ENCODE measurements at places on chromosomes 16 and 17.

- no peak for DNase-seq
Observed at GRCh38 chr16:3606441-3606840, 5.0 kb downstream of the SLX4 start.

GRCh38 chr17:20159406-20160069 lies 150.4 kb downstream of the SPECC1 start:
- no peak for DNase-seq

- no peak for DNase-seq
Observed at GRCh38 chr16:79599256-79599836, 1.2 kb downstream of the MAF start.

- no peak for DNase-seq
Observed at GRCh38 chr17:6165806-6166205, 95.6 kb downstream of the WSCD1 start.

DNA sequence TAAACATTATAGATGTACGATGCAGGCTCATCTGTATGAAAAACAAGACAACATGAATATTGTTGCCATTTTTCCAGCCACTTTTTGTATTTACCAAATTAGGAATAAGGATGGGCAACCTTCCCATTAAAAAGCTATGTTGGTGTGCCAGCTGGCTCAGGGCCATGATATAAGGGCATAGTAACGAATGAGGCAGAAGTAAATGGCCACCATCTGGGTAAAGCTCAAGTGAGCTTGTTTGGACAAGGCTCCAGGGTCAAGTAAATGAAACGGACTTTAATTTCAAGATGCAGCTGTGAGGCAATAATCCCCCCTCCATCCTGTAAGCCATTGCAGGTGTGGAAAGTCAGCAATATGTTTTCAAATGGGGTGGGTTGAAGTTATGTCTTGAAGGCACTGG lies 930.9 kb upstream of the CDH8 start:
- no peak for DNase-seq

- DNase-seq = no peak
Observed at GRCh38 chr17:81420769-81421462, 25.7 kb downstream of the BAHCC1 start.

- DNase-seq = no peak
Observed at GRCh38 chr17:39722965-39723848, 7.1 kb downstream of the MIEN1 start.

GRCh38 chr17:75077496-75078283 lies 10.1 kb upstream of the SLC16A5 start:
- no peak for DNase-seq

- no peak for DNase-seq
Observed at GRCh38 chr16:53912155-53912554, 208.2 kb downstream of the FTO start.
